Erythroblast (primary cell): ENCODE measurements at places on chromosomes 2 and 18.

GRCh38 chr2:10385501-10385900 lies 62.6 kb downstream of the ODC1 start:
- no peak for DNase-seq

DNA sequence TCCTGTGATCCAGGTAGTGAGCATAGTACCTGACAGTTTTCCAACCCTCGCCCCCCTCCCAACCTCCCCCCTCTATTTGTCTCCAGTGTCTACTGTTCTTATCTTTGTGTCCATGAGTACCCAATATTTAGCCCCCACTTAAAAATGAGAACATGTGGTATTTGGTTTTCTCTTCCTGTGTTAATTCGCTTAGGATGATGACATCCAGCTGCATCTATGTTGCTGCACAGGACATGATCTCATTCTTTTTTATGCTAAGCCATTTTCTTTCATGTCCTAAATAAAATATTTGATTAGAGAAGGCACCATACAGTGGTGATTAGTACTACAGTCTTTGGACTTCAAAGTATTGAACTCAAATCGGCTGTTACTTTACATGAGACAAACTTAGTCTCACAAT lies 1087.9 kb downstream of the CBLN2 start:
- no peak for DNase-seq

- no peak for DNase-seq
These were observed 338.7 kb downstream of the CDH2 start for GRCh38 chr18:27838225-27838624.

- no peak for DNase-seq
These were observed 90.8 kb downstream of the METTL4 start for GRCh38 chr18:2480536-2480935.

DNA sequence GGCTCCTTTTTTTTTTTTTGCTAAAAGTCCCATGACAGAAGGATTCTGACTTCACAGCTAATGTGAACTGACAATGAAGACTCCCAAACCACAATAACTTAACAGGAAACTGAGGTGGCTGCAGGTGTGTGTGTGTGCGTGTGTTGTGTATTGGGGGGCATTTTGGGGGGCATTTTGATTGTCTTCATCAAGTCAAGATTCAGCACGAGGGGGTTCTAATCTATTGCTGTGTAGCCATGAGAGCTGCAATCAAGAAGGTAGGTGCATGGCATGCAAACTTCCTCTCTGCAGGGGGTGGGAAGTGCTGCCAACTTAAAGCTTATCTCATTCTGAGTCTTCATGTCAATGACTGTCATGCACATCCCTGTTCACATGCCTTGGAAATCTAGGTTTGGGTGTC lies 25.2 kb downstream of the SPRED2 start:
- DNase-seq: no peak

GRCh38 chr18:57533868-57534510 lies 52.5 kb downstream of the FECH start:
- no peak for DNase-seq

- DNase-seq: no peak
These were observed 458.7 kb upstream of the CNTNAP5 start for GRCh38 chr2:123566291-123566946.

DNA sequence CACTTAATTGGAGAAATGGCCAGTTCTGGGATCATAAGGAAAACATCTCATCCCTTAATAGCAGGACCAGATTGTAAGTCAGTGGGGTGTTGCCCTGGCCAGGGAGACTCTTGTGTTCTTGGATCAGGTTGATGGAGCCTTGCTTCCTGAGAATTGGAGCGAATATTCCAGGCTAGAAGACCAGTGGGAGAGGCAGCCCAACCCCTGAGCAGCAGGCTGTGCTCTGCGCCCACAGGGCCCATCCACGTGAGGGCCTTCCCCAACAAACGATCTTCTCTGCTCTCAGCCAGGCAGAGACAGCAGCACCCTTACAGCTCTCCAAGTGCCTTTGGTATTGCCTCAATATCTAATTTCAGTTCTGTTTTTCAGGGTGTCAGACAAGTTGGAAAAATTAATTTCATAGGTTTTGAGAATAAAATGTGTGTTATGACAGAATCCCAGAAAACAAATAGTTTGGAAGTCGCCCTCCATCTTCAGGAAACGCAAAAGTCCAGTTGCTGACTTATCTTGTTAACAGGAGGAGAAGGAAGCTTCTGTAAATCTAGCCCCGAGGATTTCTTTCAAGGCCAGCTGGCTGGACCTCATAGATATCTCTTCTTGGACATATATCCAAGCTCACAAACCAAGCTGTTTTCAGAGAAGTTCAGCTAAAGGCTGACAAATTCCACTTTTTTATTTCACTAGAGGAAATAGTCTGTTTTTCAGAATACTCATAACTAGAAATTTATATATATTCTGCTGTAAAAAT lies 105.5 kb downstream of the COPS8 start:
- no peak for DNase-seq

DNA sequence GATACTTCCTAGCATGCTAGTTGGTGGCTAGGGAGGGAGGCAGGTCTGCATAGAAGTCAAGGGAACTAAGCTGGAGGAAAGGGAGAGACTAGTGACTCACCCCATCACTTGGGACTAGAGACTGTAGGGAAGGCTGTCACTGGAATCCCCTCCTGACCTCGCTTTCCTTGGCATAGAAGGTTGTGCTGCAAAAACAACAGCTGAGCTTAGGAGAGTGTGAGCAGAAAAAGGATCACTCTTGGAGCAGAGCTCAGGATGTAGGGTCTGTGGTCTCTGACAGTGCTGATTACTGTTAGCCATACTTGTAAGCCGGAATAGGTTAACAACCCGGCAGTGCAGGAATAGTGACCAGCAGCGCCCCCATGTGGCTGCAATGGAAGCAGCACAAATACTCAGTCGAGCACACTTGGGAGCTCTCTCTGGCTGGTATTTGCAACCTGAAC lies 66.9 kb upstream of the SMAD2 start:
- peak; percentile 60 for DNase-seq

DNA sequence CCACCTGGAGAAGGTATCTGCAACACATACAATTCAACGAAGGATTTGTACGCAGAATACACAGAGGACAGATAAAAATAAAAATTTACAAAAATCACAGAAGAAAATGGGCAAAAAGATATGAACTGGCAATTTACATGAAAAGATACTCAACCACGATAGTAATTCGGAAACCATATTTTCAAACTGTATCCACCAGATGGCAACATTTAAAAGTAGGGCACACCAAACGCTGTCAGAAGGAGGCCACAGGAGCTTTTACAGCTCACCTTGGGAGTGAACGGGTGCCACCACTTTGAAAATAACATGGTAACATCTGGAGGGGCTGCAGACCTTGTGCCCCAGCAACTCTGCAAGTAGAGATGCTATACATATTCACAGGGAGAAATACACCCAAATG lies 9.8 kb downstream of the KIF1A start:
- DNase-seq: no peak

GRCh38 chr2:195468771-195469170 lies 188.3 kb upstream of the SLC39A10 start:
- DNase-seq: no peak

DNA sequence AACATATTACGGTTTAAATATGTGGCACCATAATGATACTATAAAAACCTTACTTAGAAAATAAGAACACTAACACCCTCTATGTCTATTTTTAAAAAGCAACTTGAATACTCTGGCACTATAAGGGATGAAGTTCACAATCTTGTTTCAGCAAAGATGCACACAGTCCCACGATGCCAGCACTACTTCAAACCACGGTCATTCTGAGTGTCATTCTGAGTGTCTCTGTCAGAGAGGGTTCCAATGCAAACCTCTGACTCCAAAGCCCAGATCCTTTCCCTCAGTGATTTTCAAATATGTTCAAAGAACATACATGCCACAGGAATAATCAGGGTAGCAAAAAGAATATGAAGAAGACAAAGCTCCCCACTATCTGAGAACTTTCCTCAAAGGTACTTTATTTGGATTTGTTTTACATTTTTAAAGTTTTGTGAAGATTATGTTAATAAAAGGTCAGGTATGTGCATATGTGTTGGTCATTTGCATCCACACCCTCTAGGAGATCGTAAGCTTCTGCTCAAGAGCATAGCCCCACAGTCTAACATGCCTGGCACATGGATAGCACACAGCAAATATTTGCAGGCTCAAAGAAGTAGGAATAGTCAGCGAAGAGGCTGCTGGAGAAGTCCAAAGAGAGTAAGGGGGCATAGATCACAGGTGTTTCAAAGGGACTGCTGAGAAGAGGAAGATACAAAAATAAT lies 127.6 kb downstream of the DYM start:
- no peak for DNase-seq

DNA sequence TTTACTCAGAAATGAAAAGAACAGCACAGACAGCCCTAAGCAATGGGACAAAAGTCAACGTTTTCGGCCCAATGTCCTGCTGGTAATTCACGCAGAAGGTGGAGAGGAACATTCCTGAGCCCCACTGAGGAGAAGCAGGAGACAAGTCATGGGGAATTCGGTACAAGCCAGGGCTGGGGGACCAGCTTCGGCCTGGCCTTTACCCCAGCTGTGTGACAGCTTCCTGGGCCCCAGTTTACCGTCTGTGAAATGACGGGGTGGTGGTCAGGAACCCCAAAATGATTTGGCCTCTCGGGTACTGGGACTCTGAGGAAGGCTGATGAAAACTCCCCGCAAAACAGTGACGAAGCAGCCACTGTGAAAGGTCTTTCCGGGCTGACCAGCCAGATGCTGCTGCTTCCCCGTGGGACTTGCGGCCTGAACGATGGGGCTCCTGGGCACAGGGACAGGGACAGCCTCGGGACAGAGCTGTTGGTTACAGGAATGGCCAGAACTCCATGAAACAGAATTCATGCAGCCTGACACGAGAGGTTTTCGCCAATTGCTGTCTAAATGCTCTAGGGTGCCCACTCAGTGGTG lies 21.6 kb downstream of the KIF1A start:
- no peak for DNase-seq

- no peak for DNase-seq
These were observed 37.5 kb upstream of the WIPF1 start for GRCh38 chr2:174635015-174635593.

GRCh38 chr2:31032475-31032874 lies 105.8 kb downstream of the GALNT14 start:
- DNase-seq: no peak

DNA sequence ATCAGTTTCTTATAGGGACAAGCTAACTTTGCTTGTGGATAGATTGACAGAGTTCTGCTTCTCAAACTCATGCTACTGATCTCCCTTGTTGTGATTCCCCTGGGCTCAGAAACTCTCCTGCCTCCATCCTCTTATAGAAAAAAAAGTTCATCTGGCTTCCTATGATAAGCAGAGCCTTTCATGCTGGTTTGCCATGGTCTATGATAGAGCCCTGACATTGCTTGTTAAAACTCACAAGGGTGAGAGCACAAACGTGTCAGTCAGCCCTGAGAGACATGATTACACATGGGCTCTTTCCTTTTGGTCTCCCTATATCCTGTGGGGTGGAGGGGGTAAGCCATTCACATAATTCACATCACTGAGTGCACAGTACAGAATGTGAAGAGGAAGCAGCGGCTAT lies 121.8 kb downstream of the TDRD15 start:
- peak; percentile 27 for DNase-seq
